LoVo (cell line): ENCODE measurements at places on chromosomes 2 and 18.

DNA sequence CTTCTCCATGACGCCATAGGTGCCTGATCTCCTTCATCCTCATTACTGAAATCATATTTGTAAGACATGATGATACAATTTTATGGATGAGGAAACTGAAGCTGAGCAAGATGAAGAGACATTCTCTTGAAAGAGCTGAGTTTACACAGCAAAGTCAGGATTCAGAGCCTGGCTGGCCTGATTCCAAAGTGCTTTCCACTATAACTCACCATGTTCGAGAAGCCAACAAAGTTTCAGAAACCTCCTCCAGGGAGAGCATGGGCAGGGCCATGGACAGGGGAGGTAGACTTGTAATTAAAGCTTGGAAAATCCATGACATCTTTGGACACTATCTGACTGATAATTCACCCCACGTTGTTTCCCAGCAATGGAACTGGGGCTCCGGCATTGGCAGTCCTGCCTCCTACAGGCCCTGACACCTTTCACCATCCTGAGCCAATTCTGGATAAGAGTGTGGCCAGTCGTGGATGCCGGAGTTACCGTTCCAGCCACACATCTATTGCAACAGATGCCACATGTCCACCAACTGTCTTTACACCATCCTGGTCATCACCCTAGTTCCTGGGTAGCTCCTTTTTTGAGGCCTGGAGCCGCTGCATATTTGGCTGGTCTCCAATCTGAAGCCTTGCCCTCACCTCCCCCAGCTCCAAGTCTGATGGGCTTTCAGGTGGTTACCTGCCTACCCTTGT lies 85.0 kb upstream of the PPP1CB start:
- DNase-seq, result no peak

- DNase-seq, result no peak
These were observed 25.4 kb upstream of the RHOB start for GRCh38 chr2:20421336-20421987.

- DNase-seq, result no peak
These were observed 244.8 kb downstream of the BABAM2 start for GRCh38 chr2:28135324-28135723.

DNA sequence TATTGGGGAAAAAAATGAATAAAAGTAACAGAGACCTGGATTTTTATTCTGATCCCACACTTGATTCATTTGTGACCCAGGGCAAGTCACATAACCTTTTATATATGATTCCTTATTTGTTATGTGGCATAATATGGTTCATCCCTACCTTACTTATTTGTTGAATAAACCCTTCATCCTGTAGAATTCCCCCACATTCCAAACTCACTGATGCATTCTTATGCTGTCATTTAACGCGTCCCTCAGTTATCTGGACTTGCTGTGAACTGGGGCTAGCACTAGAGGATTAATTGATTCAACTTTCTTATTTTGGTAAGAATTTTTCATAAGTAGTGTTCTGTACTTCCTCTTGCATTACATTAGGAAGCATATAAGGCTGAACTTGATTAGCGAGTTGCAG lies 384.7 kb upstream of the RAB12 start:
- no peak for DNase-seq

- DNase-seq, result no peak
These were observed 87.4 kb downstream of the FAM210A start for GRCh38 chr18:13638719-13639595.

GRCh38 chr2:218319813-218320365 lies 27.6 kb upstream of the TMBIM1 start:
- DNase-seq, result no peak

GRCh38 chr18:7896805-7897518 lies 329.8 kb downstream of the PTPRM start:
- no peak for DNase-seq

- no peak for DNase-seq
These were observed 262.0 kb downstream of the DLGAP1 start for GRCh38 chr18:4193086-4193485.

DNA sequence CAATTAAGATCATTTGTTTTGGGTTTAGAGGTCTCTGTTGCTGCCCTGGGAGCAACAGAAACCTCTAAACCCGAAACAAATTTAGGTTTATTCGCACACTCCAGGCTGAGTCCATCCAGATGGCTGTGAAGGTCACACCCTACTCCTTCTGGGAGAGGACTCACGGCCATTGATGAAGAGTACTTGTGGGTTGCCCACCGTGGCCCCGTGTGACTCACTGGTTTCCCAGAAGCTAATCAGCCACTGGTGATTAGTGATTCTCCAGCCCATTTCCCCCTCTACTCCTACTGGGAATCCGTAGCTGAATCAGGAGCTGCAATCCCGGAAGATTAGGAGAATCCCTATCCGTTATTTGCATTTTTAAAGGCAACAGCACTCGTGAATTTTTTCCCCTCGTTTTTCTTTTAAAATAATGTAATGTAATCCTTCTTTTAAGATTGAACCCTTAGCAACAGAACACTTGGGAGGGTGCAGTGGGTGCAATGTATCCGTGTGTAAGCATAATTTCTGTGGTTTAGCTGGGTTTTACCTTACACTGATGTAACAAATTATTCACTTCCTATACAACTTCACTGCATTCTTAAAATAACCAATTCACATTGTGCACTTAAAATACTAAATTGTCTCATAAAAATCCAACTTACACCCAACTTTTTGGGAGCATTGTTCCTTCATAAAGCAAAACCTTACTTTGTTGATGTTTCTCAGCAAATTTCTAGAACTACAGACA lies 27.5 kb upstream of the EPAS1 start:
- DNase-seq, result no peak
